ENCODE measurements at places on chromosomes 5 and 9. TPM values are rescaled to one million over a fixed set of nuclear protein-coding genes. Genes with fewer than 3 reads are reported as not detected.

GRCh38 chr5:13350767-13351166, 593.7 kb downstream of the DNAH5 start:
- no peak overlapping the region for H3K4me3 ChIP-seq
- no peaks in the 10 kb centered on the region for H3K27me3 ChIP-seq
- no peak for DNase-seq
- no peaks in the 10 kb centered on the region for H3K4me1 ChIP-seq

GRCh38 chr5:148416921-148417320, 33.2 kb downstream of the FBXO38 start:
- no peaks in the 10 kb centered on the region for H3K27me3 ChIP-seq
- H3K36me3 ChIP-seq = peaks cover 51% of the 10 kb centered on the region
- no peak overlapping the region for H3K4me3 ChIP-seq
- peaks cover 21% of the 10 kb centered on the region for H3K4me1 ChIP-seq
- H3K27ac ChIP-seq = peak overlapping the region; percentile 83

DNA sequence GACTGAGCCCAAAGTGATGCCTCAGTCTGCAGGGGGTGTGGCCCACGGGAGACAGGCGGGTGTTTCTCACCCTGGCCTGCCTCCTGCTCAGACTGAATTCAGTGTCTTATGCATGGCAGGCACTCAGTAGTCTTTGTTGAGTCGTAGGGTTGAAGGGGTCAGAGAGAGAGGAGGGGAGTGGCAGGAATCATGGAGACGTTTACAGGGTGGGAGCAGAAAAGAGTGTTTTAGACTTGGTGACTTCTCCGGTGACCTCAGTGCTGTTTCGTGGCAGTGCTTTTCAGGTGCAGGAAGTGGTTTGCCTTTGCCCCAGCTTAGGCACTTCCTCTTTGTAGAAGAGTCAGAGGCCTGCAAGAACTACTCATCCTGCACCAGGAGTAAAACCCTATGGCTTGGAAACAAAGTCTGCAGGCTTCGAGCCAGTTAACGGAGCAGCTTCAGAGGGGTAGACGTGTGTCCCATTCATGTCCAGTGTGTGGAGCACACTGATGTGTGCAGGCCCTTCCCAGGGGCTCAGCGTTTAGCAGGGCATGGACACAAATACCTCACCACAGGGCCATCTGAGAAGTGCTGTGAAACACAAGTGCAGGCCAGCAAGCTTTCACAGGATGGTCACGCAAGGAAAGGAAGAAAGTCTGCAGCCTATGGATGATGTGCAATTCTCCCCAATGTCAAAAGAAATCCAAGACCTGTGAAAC, 24.5 kb upstream of the SEMA4D start:
- H3K4me1 ChIP-seq = no peaks in the 10 kb centered on the region
- H3K27me3 ChIP-seq = peaks cover 15% of the 10 kb centered on the region
- H3K27ac ChIP-seq = no peak overlapping the region
- H3K4me3 ChIP-seq = no peak overlapping the region
- no peaks in the 10 kb centered on the region for H3K36me3 ChIP-seq
- DNase-seq = no peak

DNA sequence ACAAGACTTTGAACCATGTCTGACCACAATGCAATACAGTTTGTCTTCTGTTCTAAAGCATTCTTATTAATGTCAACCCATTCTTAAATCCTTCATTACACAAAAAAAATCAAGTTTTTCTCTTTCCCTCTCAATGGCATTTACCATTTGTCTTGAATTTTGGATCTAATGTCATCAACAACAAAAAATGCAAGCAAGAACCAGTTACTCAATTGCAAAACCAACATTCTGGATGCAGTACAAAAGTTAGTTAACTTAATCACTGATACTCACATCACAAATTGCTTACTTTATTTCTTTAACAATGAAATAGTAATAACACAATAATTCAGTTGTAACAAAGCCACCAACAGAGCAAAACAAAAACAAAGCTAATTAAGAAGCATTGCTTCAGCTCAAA, 6.0 kb downstream of the C9orf40 start:
- peaks cover 25% of the 10 kb centered on the region for H3K4me1 ChIP-seq
- H3K27ac ChIP-seq = no peak overlapping the region
- H3K36me3 ChIP-seq = no peaks in the 10 kb centered on the region
- H3K27me3 ChIP-seq = no peaks in the 10 kb centered on the region

- H3K27ac ChIP-seq = no peak overlapping the region
- 0 out of 2 replicates have a peak, but pooled peaks cover 5% of the 10 kb centered on the region for H3K36me3 ChIP-seq
- H3K4me1 ChIP-seq = no peaks in the 10 kb centered on the region
- H3K27me3 ChIP-seq = 0 out of 2 replicates have a peak, but pooled peaks cover 2% of the 10 kb centered on the region
- DNase-seq = no peak
Measured at GRCh38 chr5:3077684-3078083, 326.2 kb upstream of the IRX2 start.

GRCh38 chr5:1295650-1296037, 776 bp upstream of the TERT start:
- H3K4me3 ChIP-seq = no peak overlapping the region
- no peak for DNase-seq
- H3K36me3 ChIP-seq = no peaks in the 10 kb centered on the region
- no peak overlapping the region for H3K27ac ChIP-seq
- peaks cover 24% of the 10 kb centered on the region for H3K27me3 ChIP-seq
- no peaks in the 10 kb centered on the region for H3K4me1 ChIP-seq

- DNase-seq = no peak
- peak overlapping the region; percentile 80 for H3K4me3 ChIP-seq
- peaks cover 2% of the 10 kb centered on the region for H3K27me3 ChIP-seq
Measured at GRCh38 chr5:169970339-169970738, 10.0 kb downstream of the INSYN2B start.

DNA sequence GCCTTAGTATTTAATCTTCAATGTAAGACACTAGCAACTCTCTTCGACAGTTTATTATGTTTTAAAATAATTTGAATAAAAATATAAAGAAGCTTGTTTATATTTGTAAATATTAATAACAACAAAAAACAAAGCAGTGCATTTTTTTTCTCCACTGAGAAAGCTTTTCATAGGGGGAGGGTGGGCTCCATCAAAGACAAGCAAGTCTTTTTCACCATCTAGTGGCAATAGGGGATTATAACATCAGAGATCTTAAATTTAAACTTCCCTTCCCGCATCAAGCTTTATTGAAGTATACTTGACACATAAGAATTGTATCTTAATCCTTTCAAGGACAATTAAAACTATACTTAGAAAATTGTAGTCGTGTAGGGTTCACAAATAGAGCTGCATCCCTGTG, 9.3 kb upstream of the OR13F1 start:
- no peaks in the 10 kb centered on the region for H3K27me3 ChIP-seq
- no peaks in the 10 kb centered on the region for H3K4me1 ChIP-seq
- H3K27ac ChIP-seq = no peak overlapping the region
- no peaks in the 10 kb centered on the region for H3K36me3 ChIP-seq
- H3K4me3 ChIP-seq = no peak overlapping the region

- peaks cover 69% of the 10 kb centered on the region for H3K36me3 ChIP-seq
- H3K4me3 ChIP-seq = no peak overlapping the region
- H3K27me3 ChIP-seq = peaks cover 4% of the 10 kb centered on the region
- no peak overlapping the region for H3K27ac ChIP-seq
- H3K4me1 ChIP-seq = no peaks in the 10 kb centered on the region
- DNase-seq = no peak
Measured at GRCh38 chr5:151132963-151133362, 24.6 kb downstream of the ANXA6 start.

GRCh38 chr9:88818495-88819201, 172.6 kb upstream of the S1PR3 start:
- peak overlapping the region; percentile 65 for H3K27ac ChIP-seq
- DNase-seq = peak; percentile 50
- peaks cover 62% of the 10 kb centered on the region for H3K4me1 ChIP-seq
- peaks cover 2% of the 10 kb centered on the region for H3K27me3 ChIP-seq

DNA sequence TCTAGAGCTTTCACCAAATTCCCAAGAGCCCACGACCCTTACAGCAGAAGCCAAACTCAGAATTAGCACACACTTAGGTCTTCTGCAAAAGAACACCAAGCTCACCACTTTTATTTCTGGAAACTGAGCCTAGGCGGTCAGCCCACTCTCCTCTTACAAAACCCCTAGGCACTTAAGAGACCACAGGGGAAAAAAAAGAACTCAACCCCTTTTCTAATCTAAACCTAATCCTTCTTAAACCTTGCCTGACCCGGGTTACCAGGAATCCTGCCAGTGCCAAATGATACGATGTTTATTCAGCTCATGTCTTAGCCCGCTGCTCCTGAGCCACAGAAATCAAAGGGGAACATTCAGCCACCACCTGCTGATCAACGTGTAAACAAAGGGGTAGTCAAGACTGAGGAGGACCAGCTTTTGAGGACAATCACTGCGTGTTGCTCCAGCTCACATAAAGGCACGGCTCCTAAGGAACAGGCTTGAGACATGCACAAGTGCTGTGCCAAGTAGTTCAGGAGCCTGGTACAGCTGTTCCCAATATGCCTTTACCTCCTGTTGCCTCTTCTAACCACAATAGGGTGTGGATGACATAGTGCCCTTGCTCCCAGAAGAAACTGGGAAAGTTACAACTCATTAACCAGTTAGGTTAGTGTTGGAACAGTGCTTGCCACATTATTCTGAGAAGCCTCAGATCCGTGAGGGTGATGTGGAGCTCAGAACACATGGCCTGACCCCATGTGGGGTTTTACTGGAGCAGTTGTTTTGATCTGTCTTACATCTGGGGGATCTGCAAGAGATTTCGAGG, 49.3 kb downstream of the ZFAND5 start:
- DNase-seq = no peak
- H3K36me3 ChIP-seq = no peaks in the 10 kb centered on the region
- no peak overlapping the region for H3K27ac ChIP-seq
- H3K4me1 ChIP-seq = peaks cover 17% of the 10 kb centered on the region

- peak overlapping the region; percentile 95 for H3K4me3 ChIP-seq
- no peak overlapping the region for H3K27ac ChIP-seq
- H3K4me1 ChIP-seq = peaks cover 47% of the 10 kb centered on the region
- DNase-seq = no peak
- peaks cover 28% of the 10 kb centered on the region for H3K36me3 ChIP-seq
- H3K27me3 ChIP-seq = no peaks in the 10 kb centered on the region
Measured at GRCh38 chr5:128535251-128535650, 2.8 kb downstream of the FBN2 start.

DNA sequence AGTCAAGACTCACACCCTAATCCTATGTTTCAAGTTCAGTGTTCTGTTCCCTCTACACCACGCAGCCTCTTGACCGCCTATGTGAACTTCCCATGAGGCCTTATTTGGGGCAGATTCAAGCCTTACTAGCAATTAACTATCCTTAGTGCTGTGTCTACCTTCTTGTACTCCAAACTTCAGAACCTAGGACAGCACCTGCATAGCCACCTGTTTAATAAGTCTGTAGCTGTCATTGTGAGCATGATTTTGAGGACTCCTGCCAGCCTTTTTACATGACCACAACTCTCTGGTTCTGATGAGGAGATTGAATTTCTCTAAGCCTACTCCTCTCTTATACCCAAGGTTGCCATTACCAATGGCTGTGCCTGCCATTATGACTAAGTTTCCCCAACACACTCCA, 50.8 kb upstream of the PCSK1 start:
- DNase-seq = peak; percentile 16
- H3K27ac ChIP-seq = no peak overlapping the region
- H3K4me1 ChIP-seq = no peaks in the 10 kb centered on the region
- peaks cover 7% of the 10 kb centered on the region for H3K27me3 ChIP-seq
- H3K4me3 ChIP-seq = no peak overlapping the region
- no peaks in the 10 kb centered on the region for H3K36me3 ChIP-seq

GRCh38 chr5:132265336-132266030, 8.0 kb downstream of the PDLIM4 start:
- DNase-seq = peak; percentile 98
- H3K36me3 ChIP-seq = no peaks in the 10 kb centered on the region
- no peaks in the 10 kb centered on the region for H3K27me3 ChIP-seq
- H3K27ac ChIP-seq = peak overlapping the region; percentile 100

DNA sequence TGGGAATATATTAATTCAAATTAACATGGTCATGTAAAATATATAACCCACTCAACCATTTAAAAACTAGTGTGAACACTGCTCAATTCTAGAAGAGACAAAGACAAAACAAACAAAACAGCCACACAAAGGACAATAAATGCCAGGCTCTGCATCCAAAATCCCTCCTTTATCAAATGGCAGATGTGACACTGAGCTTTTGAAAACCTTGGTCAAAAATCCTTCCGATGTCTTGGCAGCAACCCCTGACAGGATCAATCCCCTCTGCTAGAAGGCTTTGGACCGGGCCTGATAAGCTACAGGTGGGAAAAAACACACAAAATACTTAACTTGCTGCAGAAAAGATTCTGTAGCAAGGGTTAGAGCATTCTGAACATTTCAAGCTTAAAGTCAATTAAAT, 61.5 kb downstream of the ZFR start:
- DNase-seq = no peak
- peaks cover 2% of the 10 kb centered on the region for H3K27me3 ChIP-seq
- H3K4me1 ChIP-seq = peaks cover 8% of the 10 kb centered on the region
- peaks cover 30% of the 10 kb centered on the region for H3K36me3 ChIP-seq

DNA sequence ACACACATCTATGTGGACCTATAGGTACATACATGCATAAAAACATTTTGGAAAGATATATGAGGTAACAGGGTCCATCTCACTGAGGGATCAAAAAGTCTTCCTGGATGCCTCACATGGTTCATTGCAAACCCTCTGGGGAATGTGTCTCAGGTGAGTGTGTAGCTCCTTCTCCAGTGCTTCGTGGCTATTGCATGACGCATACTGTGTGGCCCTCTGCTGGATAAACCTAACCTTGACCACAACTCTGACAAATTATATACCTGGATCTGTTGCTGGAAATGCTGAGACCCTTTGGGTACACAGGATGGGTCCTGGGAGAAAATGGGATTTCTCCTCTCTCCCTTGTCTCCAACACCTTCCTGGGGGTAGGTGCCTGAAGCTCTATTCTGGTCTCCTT, 91.9 kb downstream of the JAKMIP2 start:
- H3K27me3 ChIP-seq = peaks cover 2% of the 10 kb centered on the region
- no peaks in the 10 kb centered on the region for H3K4me1 ChIP-seq
- no peak overlapping the region for H3K4me3 ChIP-seq
- H3K27ac ChIP-seq = no peak overlapping the region
- H3K36me3 ChIP-seq = no peaks in the 10 kb centered on the region

DNA sequence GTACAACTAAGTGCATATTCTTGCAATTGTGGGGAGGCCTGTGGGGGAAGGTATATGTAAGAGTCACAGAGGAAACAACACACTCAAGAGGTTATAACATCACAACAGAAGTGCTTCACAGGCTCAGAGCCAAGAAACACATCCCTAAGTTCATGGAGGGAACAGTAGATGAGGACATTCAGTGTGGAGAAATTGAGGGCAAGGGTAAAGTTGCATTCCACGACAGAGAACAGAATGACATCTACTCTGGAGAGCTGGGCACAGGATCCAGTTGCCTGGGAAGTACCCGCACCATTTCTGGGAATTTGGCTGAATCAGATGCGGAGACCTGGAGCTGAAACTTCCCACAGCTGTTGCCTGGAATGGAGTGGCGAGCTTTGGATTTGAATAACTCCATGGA, 197.2 kb downstream of the NXNL2 start:
- peak; percentile 11 for DNase-seq
- H3K4me1 ChIP-seq = peaks cover 47% of the 10 kb centered on the region
- H3K27ac ChIP-seq = peak overlapping the region; percentile 36
- H3K4me3 ChIP-seq = no peak overlapping the region
- H3K27me3 ChIP-seq = no peaks in the 10 kb centered on the region
- H3K36me3 ChIP-seq = peaks cover 6% of the 10 kb centered on the region

The MTREX gene
- 70.2 TPM for total RNA-seq

The ZNF354C gene
- total RNA-seq = 3.8 TPM

The GABRG2 gene
- not detected for total RNA-seq

The HSD17B3 gene
- total RNA-seq = not detected

The FIBCD1 gene
- 9.0 TPM for total RNA-seq

The TMEM174 gene
- total RNA-seq = not detected

The F2RL2 gene
- total RNA-seq = 40.8 TPM
